ENCODE measurements at places on chromosomes 13 and 19.

GRCh38 chr13:52842441-52842840 lies 6.0 kb downstream of the PCDH8 start:
- no peak for DNase-seq

GRCh38 chr13:35843272-35843671 lies 287.9 kb downstream of the DCLK1 start:
- no peak for DNase-seq

DNA sequence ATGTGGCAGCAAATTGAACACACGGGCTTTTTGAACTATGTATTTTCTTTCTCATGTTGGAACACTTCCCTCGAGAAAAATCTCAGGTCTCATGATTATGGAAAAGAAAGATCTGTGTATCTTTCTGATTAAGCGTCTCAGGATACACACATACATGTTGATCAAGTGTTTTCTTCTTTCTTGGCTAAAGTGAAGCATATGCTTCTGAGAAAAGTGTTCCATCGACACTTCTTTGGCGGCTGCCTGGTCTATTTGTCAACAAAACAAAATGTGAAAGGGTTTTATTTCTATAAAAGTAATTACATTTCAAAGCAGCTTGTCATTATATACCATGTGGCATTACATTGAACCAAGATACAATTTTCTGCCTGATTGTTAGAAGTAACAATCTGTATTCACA lies 157.5 kb downstream of the DLEU7 start:
- no peak for DNase-seq

DNA sequence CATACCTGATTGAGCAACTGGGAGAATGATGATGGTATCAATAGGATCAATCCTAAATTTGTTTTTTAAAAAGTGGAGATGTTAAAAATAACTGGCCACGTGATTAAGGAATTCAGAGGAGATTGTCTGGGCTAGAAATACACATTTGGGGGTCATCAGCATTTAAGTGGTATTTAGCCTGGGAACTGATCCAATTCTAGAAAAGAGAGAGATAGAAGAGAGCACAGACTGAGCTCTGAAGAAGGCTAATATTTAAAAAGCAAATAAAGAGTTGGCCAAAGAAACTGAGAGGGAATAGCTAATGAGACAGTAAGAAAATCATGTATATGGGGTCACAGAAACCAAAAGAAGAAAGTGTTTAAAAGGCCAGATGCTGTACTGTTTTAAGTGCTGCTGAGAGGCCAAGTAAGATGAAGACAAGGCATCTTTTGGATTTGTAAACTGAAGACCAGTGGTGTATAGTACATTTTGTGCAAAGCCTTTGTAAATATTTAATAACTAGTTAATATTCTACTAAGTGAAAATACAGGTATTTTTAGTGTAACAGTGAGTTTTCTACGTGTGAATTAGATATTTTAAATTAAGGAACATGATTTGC lies 40.2 kb downstream of the UBL3 start:
- no peak for DNase-seq

GRCh38 chr19:30105316-30105715 lies 163.3 kb downstream of the URI1 start:
- no peak for DNase-seq

GRCh38 chr13:19239114-19239860 lies 57.7 kb upstream of the TUBA3C start:
- DNase-seq: no peak

- DNase-seq: no peak
These were observed 31.9 kb downstream of the RFXAP start for GRCh38 chr13:36850790-36851438.

GRCh38 chr19:21699197-21699596 lies 68.2 kb downstream of the ZNF100 start:
- no peak for DNase-seq

DNA sequence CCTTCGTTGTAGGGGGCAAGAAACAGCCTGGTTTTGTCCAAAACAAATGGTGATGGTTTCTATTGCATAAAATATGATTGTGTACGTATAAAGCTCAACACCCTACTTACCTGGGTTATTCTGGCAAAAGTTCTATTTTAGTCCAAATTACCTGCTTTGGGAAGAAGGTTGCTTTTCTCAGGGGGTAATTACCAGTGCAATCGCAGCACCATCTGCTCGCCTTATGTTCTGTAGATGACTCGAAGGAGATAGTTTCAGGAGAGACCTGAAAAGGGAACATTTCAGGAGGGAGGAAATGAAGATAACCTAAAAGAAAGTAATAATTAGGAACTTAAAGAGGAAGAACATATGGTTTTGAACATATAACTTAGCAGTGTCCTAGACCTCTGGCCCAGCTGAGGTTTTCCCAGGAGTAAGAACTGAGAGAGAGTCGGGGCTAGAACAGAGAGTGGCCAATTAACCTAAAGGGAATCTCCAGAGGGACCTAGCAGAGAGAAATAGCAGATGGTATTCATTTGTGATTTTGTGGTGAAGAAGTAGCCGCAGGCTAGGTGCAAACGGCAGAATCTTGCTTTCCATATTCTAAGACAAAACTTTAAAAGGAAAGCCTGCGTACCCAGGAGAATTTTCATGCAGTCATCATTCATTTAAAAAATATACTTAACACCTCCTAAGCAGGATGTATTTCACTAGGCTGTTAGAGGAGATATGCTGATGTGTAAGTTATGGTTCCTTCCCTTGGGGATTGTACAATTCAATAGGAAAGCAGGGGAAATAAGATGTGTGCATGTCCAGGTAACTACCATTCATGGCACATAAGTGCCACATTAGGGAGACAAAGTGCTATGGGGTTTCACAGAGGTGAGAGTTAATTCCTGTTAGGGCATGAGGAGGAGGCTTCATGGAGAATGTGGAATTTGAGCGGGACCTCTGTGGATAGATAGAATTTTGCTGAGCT lies 113.0 kb upstream of the SLC10A2 start:
- DNase-seq: no peak

DNA sequence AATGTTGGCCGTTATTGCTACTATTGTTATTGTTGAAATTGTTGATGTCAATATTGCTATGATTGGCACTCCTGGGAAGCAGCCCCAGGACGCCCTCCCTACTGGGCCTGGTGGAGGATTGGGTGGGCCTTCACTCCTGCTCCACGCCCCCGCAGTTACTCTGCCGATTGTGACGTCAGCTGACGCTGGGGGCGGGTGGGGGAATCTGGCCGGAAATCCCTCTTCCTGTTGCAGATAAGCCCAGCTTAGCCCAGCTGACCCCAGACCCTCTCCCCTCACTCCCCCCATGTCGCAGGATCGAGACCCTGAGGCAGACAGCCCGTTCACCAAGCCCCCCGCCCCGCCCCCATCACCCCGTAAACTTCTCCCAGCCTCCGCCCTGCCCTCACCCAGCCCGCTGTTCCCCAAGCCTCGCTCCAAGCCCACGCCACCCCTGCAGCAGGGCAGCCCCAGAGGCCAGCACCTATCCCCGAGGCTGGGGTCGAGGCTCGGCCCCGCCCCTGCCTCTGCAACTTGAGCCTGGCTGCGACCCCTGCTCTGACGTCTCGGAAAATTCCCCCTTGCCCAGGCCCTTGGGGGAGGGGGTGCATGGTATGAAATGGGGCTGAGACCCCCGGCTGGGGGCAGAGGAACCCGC lies at the start of gene ETV2:
Gene ETV2, plus strand, starts transcription at position 231 of the 637 bp plus-strand sequence. CDS start 716 bp downstream, outside the sequence.
- DNase-seq: no peak

DNA sequence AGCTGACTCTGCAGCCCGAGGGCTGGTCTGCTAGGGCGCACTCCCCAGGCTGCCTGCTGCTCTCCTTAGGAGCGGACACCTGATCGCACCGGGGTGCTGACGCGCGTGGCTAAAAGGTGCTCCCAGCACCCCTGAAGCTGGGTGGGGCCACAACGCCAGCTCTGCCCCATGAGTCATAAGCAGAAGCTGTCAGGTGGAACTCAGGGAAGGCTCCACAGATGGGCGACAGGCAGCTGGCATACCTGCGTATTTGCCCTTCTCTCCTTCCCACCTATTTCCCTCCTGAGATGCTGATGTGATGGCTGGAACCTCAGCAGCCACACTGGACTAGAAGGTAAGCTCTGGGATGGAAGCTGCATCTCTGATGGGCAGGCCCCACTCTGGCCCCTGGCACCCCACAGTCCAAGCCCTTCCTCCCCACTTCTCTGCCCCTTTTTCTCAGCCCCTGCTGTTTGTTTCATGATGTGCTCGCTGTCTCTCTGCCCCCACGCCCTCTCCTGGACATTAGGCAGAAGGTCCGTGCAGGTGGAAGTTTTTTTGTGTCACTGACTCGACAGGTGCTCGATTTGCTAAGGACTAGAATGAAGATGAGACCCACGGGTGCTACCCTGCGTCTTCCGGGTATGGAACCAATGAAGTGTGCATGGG lies 30.3 kb upstream of the CACTIN start:
- DNase-seq: no peak

DNA sequence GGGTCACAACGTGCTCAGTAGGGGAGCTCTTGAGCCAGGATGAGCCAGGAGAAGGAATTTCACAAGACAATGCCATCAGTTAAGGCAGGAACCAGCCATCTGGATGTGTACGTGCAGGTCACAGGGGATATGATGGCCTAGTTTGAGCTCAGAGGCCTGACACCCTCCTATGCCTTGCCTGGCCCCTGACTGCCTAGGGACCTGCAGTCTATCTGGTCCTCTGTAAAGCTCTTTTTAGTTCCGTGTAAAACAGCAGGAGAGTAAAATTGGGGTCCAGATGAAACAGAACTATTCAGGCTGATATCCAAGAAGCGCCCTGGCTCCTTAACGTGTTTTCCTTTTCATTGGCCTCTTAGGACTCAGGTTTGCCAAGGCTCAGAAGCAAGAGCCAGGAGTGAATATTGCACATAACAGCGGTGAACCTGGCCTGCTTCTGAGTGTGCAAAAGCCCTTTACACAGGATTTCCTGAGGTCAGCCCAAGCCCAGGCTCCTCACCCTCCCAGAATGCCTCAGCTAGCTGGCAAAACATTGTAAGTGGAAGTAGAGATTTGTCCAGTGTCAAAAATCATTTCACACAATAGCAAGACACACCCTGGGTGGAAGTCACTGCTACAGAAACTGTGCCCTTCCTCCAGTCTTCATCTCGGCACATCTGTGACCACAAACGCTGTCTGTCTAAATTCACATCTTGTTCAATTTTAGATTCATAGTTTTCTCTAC lies 777.2 kb downstream of the UQCRFS1 start:
- no peak for DNase-seq

DNA sequence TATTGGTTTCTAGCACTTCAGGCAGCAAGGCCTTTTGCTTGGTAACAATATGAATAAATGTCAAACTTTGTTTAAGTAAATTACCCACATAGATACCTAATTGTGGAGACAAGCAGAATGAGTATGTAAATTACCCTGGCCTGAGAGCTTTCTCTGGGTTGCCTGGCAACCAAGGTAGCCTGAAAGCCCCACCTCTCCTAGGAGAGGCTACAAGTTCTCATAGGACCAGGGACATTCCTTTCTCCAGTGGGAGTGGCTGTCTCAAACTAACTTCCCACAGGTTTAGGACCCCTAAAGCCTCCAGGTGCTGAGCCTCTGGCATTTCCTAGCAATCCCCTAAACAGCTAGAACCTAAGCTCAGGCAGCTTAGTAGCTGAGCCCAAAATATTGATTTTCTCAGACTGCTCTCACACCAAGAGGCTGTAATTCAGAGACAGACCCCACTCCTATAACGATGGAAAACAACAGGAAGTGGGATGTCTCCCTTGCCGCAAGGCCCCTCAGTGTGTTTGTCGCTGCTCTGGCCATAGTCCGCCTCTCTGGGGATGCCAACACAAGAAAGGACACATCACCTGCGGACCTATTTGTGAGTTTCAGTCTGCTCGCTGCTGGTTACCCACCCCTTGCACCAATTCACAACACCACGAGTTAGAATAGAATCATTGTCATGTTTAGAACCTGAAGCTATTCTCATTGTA lies 207.3 kb downstream of the DLEU7 start:
- no peak for DNase-seq

DNA sequence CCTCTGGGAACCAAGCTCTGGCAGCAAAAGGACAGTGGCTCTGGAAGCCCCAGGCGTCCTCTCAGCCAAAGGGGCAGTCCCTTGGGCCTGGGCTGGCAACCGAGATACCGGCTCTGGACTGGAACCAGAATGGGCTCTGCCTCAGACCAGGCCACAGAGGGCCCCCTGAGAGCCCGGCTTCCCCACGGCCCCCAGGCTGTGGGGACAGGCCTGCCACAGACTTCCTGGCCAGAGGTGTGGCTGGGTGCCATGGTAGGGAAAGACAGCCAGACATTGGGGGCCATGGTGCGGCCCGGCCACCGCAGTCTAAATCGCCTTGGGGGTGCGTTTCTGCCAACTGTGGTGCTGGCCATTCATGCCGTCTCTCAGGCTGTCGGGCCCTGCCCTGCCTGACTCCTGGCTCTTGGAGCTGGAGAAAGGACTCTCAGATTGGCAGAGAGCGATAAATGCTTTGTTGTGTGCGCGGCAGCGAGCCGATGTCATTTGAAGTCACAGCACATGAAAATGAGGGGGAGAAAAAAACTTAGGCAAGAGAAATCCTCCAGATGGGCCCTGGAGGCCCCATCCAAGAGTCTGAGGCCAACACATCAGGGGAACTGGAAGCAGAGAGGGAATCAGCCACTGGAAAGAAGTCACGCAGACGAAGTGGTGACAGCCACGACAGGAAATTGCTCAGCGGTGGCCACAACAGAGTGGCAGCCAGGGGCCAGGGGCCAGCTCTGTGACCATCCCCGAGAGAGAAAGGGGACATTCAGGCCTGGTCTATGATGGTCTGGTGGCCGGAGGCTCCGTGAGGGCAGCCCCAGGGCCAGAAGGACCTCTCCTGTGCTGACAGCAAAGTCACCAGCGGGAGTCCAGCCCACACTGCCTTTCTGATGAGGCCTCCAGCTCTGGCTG lies 26.5 kb downstream of the SH3GL1 start:
- DNase-seq: no peak

DNA sequence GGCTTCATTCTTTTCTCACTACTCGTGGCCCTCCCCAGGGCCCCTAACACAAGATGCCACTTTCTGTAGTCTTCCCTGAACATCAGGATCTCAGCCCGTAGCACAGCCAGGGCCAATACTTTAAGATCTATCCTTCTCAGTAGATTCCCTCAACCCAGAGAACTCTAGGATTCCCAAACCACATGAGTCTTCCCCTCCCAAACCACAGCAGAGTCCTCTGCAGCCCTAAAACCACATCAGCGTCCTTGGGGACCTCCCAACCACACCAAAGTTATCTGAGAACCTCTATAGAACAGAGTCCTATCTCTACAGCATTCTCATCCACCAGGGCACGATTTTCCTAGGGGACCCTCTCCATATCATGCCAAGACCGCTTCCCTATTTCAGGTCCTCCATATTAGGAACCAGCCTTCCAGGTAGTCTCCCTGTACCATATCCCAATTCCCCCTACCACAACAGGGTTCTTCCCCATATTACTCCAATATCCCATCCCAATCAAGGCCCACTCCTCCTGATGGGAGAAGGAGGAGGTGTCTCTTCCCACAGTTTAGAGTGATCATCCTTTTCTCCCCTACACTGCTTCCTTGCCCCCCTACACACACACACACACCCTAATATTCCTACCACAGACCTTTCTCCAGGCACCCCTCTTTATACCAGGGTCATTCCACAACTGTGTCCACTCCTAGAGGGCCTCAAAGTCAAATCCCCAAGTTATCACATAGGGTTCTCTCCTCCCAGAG lies 1.4 kb downstream of the DYRK1B start:
- no peak for DNase-seq

DNA sequence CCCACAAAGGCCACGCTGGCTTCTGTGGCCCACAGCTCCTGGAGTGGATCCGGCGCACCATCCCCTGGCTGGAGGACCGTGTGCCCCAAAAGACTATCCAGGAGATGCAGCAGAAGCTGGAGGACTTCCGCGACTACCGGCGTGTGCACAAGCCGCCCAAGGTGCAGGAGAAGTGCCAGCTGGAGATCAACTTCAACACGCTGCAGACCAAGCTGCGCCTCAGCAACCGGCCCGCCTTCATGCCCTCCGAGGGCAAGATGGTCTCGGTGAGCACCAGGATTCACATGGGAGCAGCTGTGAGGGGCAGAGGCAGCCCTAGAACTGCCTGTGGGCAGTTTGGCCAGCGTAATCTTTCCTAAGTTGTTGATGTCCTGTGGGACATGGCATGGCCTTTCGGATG lies 27.2 kb downstream of the CAPN12 start:
- no peak for DNase-seq
